ENCODE measurements at places on chromosomes 6 and 20.

DNA sequence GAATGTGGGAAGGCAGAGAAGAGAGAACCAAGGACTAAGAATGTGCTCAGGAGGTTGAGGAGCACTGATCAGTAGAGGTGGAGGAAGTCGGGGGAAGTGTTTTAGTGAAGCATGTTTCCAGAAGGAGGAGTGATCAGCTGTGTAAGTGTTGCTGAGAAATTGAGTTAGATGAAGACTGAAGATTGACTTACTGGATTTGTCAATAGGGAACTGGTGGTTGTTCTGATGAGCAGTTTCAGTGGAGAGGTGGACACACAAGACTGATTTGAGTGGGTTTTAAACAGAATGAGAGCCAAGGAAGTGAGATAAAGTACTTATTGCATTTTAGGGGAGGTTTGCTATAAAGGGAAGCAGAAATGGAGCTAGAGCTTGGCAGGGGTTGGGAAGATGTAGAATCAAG lies 182.6 kb downstream of the CDKAL1 start:
- no peak for DNase-seq

DNA sequence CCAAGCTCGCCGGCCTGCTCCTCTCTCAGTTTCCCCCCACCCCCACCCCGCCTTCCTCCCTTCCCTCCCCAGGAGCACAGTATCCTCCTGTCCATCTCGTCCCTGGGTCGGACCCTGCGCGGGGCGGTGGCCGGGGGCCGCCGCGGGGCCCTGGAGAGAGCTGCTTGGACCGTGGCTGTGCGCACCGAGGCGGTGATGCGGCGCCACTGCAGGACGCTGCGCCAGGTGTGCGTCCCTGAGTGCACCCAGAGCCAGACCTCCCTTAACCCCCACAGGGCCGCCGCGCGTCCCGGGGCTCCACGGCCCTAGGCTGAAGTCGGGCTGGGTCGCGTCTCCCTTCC lies 2.2 kb downstream of the C20orf204 start:
- no peak for DNase-seq

DNA sequence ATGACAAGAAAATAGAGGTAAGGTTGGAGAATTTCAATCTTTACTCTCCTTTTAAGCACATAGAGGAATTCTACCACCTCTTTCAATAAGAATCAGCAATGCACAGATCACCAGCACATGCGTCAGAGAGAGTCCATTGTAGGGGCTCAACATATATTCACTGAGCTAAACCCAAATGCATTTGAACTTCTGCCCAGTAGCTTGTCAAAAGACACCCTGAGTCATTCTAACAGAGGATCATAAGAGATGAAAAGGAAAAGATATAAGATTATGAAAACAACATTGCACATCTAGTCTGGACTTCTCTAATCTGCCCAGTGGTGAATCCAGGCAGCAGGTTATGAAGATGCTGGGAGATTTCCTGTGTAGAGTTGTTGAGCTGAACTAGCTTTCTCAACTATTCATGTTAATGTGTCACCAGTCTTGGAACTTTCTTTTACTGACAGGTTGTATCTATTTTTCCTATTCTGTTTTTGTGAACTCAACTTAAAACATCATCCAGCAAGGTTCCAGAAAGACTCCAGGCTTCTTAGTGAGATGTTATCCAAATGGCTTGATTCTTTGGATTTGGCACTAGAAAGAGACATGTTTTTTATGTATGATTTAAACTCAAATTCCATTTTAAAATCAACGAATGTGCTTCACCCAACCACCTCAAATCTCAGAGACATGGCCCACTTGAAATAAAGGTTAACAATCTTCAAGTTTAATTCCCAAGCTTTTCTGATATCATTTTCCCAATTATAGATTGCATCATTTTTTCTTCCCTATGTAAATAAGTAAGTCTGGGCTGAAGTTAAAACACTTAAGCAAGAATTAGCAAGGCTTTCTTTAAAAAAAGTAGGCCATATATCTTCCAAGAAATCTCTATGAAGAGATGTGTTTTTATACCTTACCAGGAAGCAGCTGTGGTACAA lies 89.3 kb downstream of the TSHZ2 start:
- DNase-seq = no peak

DNA sequence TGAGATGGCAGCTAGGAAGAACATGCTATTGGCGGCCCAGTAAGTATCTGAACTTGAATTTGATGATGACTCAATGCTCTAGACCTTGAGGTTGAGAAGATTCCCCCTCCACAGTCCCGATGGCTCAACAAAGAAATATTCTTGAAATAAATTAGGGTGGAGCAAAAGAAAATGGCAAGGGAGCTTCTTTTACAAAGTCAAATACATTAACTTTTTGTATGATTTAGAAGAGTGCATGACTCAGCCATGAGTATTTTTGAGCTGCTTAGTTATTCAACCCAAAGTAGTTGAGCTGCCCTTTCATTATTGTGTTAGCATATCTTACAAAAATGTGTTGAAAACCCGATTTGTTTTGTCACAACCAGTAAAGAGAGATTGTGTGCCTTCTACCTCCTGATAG lies 7.6 kb downstream of the TFAP2C start:
- DNase-seq = peak; percentile 96

DNA sequence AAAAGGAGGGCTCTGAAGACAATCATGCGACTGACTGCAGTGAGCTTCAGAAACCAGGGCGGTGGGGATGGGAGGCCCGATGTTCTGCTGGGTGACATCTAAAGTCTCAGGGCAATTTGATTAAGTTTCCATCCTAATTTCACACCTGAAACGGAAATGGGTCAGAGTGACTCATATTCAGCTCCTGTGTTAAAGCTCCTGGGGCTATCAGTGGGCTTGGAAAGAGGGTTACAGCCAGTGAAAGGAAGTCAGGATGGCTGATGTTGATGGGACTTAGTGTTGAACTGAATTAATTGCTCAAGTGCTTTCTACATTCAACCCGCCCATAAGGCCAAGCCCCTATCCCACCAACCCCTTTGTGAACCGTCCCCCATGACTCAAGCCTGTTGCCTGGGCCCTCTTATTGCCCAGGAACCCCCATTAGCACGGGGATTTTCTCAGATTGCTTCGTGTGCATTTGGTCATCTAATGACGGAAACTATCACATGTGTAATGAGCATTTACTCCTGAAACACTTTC lies 47.1 kb upstream of the TBC1D7 start:
- no peak for DNase-seq

DNA sequence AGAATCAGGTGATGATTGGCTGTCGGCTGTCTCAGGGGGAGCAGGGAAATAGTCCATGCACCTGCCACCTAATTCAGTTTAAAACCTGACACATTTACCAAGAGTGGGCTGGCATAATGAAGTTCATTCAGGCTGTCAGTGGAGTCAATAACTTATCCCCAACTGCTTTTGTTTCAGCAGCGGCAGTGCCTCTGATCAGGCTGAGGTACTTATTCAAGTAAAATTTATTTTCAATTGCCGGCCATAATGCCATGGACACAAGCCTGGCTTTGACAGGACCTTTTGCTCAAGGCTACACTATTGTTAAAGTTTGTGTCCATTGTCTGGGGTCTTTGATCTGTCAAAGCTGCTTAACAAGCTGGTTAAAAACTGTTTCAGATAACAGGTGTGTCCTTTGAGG lies 20.6 kb downstream of the OLIG3 start:
- DNase-seq = no peak

- DNase-seq = peak; percentile 67
Measured at GRCh38 chr6:122530440-122531046, 58.9 kb upstream of the SERINC1 start.

- DNase-seq = peak; percentile 69
Measured at GRCh38 chr6:128731249-128732165, 151.4 kb upstream of the LAMA2 start.

DNA sequence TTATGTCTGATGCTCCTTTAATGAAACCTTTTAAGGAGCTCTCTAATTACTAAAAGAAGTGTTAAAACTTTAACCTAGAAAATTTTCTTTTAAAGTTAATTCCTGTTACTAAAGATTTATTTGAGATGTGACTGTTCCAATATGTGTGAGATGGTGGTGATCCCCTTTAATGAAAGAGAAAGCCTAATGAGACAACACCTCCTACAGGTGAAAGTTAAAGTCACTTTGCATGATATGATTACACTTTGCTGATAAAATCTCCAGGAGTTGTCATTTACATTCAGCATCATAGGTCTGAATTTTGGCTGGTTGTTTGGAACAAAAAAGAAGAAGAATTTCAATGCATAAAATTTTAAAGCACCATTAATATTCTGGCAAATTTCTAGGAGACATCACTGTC lies 307.4 kb downstream of the TRDN start:
- DNase-seq = no peak

All from EH (cell line).